Stimulated activated CD4-positive, alpha-beta T cell treated with anti-CD3 and anti-CD28 coated beads, Interleukin-1b, Interleukin-23, amount 100 ng/mL, for 24 hours (primary cell): ENCODE measurements at places on chromosomes 7 and 10.

- no peak for DNase-seq
These were observed 139.3 kb upstream of the HDAC9 start for GRCh38 chr7:18356191-18356645.

DNA sequence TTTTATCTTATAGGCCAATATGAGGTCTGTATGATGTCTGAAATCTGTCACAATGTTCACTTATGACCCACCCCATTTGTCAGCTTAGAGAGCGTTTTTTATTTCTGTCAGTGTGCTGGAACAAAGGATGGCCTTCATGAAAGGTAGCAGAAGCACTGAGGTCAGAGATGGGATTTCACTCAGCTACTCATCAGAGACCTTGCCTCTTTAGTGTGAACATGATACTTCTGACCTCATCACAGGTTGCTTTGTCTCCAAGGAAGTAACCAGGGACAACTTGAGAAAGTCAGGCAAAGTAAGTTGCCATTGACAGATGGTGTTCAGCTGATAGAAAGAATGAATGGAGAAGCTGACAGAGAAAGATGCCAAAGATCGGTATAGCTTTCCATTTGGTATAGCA, 16.3 kb downstream of the YAE1 start:
- no peak for DNase-seq

GRCh38 chr7:73671322-73671661, 3.7 kb downstream of the VPS37D start:
- DNase-seq: no peak

DNA sequence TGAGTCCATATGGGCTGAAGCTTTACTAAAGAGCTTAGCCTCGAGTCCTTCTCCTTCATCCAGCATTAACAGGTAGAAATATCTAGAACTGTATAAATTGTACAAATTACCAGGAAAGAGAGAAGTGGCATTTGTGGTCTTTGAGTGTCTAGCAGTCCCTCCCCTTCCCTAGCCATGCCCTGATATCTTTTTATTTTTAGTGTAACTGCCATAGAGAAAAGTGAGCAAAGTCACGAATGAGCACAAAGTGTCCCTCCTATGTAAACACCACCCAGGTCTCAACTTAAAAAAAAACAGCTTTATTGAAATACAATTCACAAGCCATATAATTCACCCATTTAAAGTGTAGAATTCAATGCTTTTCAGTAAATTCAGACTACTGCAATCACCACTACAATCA, 339.0 kb upstream of the ZMIZ1 start:
- DNase-seq: no peak

DNA sequence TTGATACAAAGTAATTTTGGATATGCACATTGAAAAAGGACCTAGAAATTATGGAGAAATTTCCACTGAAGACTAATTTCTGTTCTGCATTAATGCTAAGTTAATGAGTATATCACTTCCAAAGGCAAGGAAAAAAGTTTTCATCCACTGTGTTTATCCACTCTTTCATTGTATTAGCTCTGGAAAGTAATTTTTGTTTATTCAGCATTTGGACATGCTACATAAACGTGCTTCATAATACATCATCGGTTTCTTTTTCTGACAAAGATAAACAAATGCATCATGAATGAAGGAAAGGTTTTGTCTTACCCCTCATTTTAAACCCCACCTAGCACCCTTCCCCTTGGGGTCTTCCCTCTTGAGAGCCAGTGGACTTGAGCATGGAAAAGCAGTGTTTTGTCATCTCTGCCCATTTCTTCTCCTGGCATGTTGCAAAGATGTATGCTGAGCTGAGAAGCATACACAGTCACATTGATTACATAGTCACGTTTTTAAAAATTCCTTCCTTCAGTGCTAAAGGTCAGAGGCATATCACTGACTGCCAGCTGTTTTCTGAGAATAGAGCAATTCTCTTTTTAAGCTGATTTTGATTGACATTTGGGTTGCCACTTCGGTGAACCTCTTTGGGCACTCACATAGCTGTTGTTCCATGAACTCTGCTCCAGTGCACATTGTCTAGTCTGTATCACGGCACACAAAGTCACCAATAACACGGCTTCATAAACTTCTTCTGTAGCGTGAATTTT, 65.9 kb upstream of the C7orf33 start:
- no peak for DNase-seq

DNA sequence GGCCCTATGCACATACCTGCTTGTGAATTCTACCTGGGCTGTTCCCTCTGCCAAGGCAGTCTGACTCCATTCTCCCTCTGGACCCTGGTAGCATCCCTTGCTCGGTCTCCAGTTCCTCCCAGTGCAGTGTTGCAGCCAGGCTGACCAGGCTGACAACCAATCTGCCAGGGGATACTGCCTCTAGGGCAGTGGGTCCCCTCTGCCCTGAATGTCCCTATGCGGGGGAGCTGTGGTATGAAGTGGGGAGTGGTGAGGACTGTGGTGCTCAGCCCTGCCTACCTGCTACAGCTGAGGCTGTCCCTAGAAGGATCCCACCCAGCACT, 48.0 kb upstream of the CAMK2B start:
- DNase-seq: no peak

DNA sequence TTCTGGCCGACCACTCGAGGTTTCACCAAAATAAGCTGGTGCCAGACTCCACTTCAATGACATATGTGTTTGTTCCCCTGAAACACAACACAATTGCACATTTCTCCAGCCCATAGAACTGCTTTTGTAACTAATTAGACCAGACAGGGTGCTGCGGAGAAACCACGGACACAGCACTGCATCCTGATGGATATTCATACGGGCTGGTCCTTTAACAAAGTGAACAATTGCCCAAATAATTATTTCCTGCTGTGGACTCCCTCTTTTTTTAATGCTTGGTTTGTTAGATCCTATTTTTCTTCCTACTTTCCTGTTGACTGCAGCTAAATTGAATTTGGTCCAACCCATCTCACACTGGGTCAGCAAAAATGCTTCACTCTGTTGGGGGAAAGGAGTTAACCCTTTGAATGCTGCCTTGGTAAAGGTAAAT, 198.6 kb upstream of the BMPER start:
- DNase-seq: no peak

DNA sequence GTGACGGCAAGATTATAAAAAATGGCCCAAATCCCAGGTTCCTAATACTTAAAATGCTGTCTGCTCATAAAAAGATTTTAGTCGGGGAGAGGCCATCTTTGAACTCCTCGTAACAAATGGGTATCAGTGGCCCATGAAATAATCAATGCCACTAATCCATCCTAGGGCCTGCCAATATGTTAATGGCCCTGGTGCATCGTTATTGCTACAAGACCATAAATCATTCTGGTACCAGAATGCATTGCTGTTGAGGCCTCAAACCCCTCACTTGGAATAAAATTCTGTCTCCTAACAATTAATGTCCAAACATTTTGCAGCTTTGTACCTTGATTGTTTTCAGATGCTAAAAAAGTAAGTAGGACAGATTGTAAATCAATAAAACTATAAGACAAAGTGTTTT, 290.6 kb downstream of the LRMDA start:
- DNase-seq: no peak

- no peak for DNase-seq
These were observed 1055.1 kb downstream of the KCNMA1 start for GRCh38 chr10:76582531-76582930.

- no peak for DNase-seq
These were observed 309.2 kb downstream of the GPR158 start for GRCh38 chr10:25483999-25484398.

DNA sequence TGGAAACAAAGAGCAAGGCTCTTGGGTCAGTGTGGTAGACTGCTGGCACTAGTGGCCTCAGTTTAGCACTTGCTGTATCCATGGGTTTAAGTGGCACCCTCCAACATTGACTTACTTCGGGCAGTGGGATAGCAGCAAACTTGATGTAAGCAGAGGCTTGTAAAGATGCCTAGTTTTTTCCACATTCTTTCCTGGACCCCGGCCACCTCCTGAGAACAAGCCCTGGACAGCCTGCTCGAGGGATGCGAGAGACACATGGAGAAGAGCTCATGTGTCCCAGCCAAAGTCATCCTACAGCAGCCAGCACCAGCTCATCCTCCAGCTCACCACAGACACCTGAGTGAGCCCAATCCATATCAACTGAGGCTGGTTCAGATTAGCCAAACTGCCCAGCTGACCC, 142.7 kb upstream of the PCBD1 start:
- DNase-seq: no peak

DNA sequence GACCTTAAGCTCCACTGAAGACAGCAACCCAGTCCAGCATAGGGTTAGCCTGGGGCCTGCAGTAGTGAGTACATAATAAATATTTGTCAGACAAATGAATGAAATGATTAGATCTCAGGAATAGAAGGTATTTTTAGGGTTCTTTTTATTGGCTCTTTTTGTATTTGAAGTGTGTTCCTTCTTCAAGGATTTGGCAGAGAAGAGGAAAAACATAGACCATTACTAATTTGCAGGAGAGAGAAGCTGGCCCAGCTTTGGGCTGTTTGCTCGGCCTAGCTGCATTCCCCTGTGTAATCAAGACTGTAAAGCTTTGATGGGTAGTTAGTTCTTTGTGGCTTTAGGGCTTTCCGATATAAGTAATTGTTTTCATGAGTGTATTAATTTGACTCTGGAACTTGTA, 64.2 kb downstream of the CNNM2 start:
- no peak for DNase-seq

- DNase-seq: no peak
These were observed 99.0 kb upstream of the SAMD8 start for GRCh38 chr10:75012471-75012870.

DNA sequence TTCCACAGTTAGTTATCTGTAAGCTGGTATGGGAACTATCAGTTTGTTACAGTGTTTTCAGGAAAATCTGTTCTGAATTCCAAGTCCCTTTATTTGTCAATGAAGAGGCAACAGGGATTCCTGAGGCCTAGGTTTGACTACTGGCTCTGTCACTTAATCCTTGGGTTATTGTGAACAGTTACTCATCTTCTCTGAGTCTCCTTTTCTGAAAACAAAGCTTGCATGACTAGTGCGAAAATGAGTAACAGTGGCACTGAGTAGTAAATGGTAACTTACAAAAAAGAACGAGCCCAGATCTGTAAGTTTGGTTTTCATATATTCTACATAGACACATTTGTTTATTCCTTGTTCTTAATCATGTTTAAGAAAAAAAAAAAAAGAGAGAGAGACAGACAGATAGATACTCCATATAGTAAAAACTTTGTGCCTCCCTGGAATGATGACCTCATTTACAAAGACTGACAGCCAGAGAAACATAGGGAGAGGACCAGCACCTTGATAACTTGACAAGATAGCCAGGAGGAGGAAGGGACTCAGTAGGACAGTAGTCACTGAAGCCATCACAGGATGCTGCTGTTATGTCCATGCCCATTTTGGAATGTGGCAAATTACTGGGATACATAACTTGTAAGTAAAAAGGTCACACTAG, 1.9 kb downstream of the MRPS33 start:
- DNase-seq: no peak
